ENCODE measurements at places on chromosomes 1 and 21.

DNA sequence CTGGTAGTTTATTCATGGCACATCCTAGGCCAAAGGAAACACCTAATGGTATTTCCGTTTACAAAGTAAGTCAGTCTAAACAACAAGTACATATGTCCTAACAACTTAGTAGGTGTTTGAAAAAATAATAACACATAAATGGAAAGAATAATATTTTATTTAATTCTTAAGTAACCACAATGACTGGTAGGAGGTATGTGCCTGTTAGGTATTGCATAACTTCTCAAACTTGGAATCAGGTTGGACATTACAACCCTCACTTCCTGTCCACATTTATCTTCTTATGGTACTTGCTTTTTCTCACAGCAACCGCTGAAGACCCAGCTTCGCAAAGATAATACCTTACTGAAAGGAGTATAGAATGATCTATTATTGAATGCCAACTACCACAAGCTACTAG, 64.2 kb downstream of the VPS13D start:
- no peak for DNase-seq

DNA sequence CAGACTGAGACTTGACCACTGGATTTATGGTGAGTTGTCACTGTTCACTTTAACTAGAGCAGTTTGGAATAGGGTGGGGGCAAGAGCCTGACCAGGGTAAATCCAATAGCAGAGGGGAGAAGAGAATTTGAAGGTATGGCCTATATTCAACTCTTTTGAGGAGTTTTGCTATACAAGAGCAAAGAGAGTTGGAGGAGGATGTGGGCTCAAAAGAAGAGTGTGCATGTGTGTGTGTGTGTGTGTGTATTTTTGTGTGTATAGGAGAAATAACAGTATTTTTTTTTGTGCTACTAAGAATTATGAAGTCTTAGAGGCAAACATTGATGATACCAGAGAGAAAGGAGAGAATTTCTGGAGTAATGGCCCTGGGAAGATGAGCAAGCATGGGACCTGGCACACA, 164.8 kb upstream of the JUN start:
- no peak for DNase-seq

DNA sequence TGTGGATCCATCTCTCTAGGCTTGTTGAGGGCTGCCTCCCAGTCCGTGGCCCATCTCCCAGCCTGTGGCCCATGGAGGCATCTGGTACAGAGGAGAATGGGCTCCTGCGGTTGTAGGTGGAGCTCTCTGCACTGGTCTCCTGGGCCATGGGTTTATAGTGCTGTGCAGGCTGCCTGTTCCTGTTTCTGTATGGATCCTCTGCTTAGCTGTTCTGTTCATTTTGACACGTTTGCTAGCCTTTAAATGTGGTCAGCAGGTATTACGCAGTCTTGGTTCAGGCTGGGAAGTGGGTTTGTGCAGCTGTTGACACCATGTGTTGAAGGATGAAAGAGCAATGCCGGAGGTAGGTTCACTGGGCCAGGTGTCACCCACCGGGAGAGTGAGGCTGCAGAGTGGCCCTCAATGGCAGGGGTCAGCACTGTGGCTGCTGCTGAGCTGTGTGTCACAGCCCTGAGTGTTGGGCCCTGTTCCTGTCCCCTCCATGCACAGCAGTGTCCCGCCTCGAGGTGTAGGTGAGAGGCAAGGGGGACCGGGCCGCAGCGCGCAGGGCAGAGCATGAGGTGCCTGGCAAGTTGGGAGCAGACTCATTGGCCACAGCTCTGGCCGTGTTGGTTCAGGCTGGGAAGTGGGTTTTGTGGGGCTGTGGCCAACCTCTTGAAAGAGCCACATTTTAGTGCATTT, 39.0 kb downstream of the SNAP47 start:
- no peak for DNase-seq

DNA sequence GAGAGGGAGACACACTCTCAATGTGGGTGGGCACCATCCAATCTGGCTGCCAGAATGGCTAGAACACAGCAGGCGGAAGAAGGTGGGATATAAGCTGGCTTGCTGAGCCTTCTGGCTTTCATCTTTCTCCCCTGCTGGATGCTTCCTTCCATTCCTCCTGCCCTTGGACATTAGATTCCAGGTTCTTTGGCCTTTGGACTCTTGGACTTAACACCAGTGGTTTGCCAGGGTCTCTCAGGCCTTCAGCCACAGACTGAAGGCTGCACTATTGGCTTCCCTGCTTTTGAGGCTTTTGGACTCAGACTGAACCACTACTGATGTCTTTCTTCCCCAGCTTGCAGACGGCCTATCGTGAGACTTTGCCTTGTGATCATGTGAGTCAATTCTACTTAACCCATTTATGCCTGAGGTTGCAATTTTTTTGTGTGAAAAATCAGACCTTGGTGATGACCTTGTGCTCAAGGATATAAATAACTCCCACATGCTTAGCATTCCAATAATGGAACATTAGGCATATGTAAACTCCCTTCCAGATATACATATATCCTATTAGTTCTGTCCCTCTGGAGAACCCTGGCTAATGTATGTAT, 56.7 kb upstream of the CD55 start:
- no peak for DNase-seq

- no peak for DNase-seq
These were observed 156.4 kb upstream of the ZC3H12A start for GRCh38 chr1:37317870-37318467.

DNA sequence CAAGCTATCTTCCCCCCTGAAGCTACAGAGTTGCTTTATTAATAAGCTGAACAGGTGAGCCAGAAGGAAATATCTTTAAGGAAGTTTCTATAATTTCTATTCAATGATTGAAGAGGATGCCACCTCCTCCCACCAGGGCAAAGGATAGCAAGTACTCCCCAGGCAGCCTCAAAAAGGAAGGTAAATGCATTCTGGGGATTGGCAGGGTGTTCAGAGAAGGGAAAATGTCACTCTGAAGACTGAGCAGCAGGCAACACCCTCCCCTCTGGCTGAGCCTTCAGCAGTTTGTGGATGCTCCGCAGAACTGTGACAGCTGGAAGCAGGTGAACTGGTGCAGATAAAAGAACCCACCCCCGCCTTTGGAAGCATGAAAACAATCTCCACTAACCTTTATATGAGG, 140.8 kb downstream of the BRINP2 start:
- no peak for DNase-seq

DNA sequence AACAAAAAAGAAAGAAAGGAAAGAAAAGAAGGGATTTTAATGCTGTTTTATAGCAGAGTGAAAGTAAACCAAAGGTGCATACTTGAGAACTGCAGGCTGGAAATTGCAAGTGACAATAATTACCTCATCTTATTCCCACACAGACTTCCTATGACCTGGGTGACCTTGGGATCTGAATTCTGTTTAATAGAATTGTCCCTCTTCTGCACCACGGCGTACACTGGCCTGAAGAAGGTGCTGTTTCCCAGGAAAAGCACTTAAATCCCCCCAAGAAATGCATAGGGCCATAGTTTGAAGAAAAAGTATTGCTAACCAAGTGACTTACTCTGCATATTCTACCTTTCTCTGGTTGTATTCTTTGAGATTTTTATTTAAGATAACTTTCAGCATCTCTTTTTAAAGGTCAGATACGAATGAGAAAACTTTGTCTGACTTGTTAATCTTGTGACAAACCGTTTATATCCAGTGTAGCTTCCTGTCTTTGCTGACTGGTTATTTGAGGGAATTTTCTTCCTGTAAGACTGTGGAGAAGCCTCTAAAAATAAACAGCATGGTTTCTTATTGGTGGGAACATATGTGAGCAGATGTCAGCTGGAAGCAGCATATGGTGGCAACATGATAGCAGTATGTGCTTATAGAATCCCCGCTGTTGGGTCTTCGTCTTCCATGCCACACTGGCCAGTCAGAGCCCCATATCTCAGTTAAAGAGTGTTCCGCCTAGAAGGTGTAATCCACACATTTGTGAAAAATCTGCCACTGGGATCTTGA, 16.3 kb downstream of the TGFB2 start:
- DNase-seq = no peak

- no peak for DNase-seq
These were observed 19.0 kb downstream of the THEMIS2 start for GRCh38 chr1:27891196-27891889.

- no peak for DNase-seq
These were observed 894.0 kb downstream of the KCNT2 start for GRCh38 chr1:195714248-195714647.

GRCh38 chr1:86205741-86206140, 49.2 kb upstream of the COL24A1 start:
- DNase-seq = no peak

GRCh38 chr1:73859227-73859626, 338.7 kb downstream of the LRRIQ3 start:
- no peak for DNase-seq

- DNase-seq = no peak
These were observed 35.4 kb downstream of the UBE2G2 start for GRCh38 chr21:44766014-44766817.

GRCh38 chr1:73491621-73492020, 706.4 kb downstream of the LRRIQ3 start:
- DNase-seq = no peak

- DNase-seq = no peak
These were observed 54.6 kb upstream of the RWDD3 start for GRCh38 chr1:95179205-95179986.

GRCh38 chr1:23720256-23720995, 22.8 kb upstream of the ELOA start:
- no peak for DNase-seq

DNA sequence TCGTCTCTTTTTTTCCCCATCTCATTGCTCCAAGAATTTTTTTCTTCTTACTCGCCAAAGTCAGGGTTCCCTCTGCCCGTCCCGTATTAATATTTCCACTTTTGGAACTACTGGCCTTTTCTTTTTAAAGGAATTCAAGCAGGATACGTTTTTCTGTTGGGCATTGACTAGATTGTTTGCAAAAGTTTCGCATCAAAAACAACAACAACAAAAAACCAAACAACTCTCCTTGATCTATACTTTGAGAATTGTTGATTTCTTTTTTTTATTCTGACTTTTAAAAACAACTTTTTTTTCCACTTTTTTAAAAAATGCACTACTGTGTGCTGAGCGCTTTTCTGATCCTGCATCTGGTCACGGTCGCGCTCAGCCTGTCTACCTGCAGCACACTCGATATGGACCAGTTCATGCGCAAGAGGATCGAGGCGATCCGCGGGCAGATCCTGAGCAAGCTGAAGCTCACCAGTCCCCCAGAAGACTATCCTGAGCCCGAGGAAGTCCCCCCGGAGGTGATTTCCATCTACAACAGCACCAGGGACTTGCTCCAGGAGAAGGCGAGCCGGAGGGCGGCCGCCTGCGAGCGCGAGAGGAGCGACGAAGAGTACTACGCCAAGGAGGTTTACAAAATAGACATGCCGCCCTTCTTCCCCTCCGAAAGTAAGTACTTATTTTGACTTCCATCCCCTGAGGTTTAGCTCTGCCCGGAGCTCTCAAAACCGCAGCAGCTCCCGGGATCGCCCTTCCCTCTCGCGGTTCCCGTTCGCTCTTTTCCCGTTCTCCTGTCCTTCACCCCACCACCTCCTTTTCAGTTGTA, 1.5 kb downstream of the TGFB2 start:
- DNase-seq = no peak

DNA sequence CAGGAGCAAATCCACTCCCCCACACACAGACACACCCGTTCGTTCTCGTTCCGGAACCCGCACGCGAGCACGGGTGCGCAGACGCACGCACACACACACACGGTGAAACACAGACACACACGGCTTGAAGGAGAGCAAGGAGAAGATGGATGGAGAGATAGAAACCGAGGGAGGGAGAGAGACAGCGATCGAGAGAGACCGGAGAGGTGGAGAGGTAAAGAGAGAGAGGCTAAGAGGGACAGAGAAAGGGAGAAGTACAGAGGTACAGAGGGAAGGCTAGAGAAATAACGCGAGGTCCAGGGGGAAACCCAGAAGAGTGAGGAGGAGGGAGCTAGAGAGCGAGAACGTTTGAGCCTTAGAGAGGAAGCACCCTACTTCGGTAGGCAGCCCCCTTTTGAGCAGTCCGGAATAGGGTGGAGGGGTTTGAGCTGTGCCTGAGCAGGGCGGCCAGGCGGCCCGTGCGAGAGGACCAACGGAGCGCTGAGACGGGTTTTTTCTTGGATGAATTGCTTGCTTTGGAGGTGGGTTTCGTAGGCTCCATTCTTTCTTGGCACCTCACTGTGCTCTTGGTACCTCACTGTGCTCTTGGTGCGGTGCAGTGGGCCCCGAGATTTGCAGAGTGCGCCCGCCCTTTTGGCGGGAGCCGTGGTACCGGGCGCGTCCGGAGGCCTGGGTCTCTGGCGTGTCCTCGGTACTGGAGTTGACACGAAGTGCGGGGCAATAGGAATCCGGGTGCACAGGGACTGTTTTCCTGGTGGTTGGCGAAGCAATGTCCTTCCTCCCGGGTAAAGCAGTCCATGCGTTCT, 88.4 kb upstream of the RHOU start:
- DNase-seq = no peak

Measured in T1000 (cell line).